ENCODE measurements at places on chromosomes 12 and 14.

DNA sequence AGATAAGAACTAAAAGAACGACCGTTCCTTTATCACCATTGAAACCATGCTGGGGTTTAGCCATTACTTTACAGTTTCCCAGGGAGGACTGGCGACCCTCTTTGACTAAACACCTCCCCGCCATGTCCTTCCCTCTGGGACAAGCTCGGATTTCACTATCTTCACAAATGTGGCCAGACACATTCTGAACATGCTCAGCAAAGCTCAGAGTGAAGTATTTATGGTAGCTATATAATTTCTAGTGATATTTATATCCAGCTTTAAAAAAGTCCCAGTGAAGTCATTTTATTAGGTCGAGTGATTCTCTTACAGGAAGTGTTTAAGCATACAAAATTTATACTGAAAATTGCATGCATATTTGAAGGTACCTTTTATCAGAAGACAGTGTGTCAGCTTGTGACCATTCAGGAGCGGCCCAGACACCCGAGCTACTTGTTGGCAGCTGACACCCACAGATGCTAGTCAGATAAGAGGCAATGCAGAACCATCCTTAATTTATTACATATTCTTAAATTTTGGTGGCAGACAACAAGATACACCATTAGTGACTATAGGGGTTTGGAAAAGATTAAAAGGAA lies 36.8 kb downstream of the NIN start:
- DNase-seq, result no peak

DNA sequence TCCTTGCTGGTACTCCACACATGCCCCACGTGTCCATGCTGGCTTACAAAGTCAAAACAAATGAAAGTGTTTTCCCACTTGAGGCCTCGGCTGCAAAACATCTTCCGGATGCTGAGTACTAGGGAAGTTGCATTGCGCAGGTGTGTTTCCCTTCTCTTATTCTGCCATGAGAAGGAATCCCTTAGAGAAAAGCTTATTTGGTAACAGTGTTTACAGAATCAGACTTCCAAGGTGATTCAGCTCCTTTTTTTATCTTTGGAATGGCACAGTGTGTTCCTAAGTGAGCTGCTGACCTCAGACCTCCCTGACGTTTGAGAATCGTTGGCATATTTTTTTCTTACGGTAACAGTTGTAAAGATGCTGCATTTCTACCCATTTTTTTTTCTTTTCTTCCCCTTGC lies 211.3 kb downstream of the ESR2 start:
- DNase-seq, result no peak

DNA sequence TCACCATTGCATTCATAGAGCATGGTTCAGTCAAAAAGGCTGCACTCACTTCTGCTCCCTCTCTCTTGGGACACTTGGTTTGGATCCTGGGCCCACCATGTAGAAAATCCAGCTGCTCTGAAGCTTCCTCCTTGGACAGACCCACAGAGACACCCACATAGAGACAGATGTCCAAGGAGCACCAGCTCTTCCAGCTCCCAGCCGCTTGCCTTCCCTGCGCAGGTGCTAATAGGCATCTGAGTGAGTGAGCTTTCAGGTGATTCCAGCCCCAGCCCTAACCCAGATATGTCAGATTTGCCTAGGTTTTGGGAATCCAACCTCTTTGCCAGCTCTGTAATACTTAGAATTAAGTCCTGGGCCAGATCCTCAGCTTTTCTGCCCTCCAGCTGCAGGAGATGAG lies 38.6 kb downstream of the DLK1 start:
- no peak for DNase-seq

DNA sequence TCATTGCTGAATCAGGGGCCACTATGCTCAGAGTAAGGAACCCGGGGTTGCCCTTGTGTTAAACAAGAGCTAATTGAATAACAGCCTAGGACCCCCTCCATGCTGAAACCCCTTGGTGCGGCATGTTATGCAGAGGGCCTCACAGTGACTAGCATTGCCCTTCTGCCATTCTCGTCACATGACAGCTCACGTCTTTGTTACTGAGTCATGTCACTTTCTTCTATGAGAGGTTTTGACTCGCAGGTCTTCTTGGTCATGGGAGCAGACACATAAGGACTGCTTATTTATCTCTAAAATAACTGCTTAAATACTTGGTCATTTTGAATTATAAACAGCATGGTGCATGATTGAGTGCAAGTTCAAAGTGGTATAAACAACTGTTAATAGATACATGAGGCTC lies 24.9 kb downstream of the TCTN1 start:
- no peak for DNase-seq

- no peak for DNase-seq
These were observed 1049.0 kb downstream of the VRK1 start for GRCh38 chr14:97846156-97846555.

- no peak for DNase-seq
These were observed 18.0 kb downstream of the FMNL3 start for GRCh38 chr12:49689237-49689636.

- DNase-seq, result no peak
These were observed 155.3 kb downstream of the RASSF9 start for GRCh38 chr12:85680881-85681280.

- no peak for DNase-seq
These were observed 11.3 kb downstream of the ALDH1L2 start for GRCh38 chr12:105072888-105073488.

GRCh38 chr12:94795520-94795919 lies 145.2 kb upstream of the TMCC3 start:
- DNase-seq, result peak; percentile 55

DNA sequence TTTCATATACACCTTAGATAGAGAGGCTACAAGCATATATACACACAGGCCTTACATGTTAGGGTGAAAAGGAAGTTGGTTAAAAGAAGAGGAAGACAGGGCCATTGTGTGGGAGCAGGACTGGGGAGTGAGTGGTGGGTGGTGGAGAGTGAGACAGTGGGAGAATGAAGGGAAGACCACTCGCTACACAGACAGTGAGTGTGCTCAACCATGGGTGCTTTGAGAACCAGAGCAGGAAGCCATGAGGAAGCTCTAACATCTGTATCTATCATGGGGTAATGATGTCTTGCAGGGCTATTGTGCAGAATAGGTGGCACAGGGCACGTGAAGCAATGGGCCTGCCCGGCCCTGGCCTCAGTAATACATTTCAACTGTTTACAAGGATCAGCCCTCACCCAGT lies 11.4 kb upstream of the KRT74 start:
- no peak for DNase-seq

Data from right lung (tissue), 10 donors.